ENCODE measurements at places on chromosomes 3 and 15. TPM values are rescaled to one million over a fixed set of nuclear protein-coding genes. Genes with fewer than 3 reads are reported as not detected.

ACVR2B gene
- 6.0 TPM for total RNA-seq

MYZAP gene
- total RNA-seq: not detected

DNA sequence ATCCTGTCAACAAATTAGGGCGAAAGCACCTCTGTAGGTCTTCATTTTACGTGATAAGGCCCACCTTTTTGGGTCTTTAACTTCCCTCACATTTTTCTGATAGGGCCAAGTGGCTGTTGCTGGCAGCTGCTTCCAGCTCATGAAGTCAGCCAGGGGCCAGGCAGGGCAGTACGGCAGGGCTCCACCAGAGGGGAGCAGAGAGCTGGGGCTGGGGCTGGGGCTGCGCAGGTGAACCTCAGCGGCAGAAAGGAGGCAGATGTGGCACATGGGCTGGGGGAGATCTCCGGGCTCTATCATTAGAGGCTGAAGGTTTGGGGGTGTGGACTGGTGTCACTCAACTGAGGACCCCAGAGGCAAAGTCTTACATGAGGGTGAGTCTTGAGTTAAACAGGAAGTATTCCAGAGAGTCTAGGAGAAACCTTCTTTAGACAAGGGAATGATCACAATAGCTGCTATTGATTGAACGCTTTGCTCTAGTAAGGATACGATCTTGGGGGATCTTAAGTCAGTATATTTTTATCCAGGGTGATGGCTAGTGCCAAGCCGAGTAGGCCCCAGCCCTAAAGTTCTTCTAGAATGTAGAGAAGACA, 62.8 kb upstream of the MEX3B start:
- peak; percentile 43 for DNase-seq

DNA sequence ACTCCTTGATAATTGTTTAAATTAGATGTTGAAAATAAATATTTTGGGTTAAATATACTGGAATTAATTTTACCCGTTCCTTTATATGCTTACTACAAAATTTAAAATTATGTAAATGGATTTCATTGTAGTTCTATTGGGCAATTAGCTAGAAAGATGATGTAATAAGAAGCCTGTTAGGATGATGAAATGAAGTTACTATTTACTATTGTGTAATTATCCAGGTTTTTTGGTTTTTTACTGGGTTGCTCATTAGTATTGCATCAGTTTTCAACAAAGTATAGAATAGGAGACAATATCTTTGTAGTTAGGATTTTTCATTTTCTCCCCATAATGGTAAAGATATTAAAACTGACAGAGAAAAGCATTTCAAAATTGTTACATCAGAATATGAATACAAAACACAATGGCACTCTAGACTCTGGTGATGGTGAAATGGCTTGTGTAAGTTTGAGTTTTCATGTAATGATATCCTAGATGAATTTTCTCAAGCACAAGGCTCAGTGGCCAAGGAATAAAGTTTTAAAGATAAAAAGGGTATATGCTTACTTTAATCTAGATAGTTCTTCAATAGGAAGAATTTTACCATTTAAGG, 222.0 kb downstream of the P3H2 start:
- no peak for DNase-seq

- no peak for DNase-seq
These were observed 459 bp upstream of the ADCY5 start for GRCh38 chr3:123449102-123449996.

- DNase-seq: no peak
These were observed 173.6 kb downstream of the PTPRG start for GRCh38 chr3:61734749-61735686.

GRCh38 chr15:25812845-25813244, 50.3 kb downstream of the ATP10A start:
- no peak for DNase-seq

Data from CD8-positive, alpha-beta memory T cell (primary cell).